GM23248 (cell line): ENCODE measurements at places on chromosomes 7 and 10.

- DNase-seq = no peak
These were observed 27.2 kb upstream of the PAPSS2 start for GRCh38 chr10:87632454-87632853.

- DNase-seq = no peak
These were observed 39.9 kb downstream of the CAMK1D start for GRCh38 chr10:12389154-12389734.

- no peak for DNase-seq
These were observed 239.6 kb upstream of the ETV1 start for GRCh38 chr7:14229047-14229446.

GRCh38 chr7:38398725-38399321, 125.4 kb upstream of the TARP start:
- DNase-seq = peak; percentile 75

- peak; percentile 48 for DNase-seq
These were observed 101.9 kb upstream of the TNRC18 start for GRCh38 chr7:5525271-5526099.

DNA sequence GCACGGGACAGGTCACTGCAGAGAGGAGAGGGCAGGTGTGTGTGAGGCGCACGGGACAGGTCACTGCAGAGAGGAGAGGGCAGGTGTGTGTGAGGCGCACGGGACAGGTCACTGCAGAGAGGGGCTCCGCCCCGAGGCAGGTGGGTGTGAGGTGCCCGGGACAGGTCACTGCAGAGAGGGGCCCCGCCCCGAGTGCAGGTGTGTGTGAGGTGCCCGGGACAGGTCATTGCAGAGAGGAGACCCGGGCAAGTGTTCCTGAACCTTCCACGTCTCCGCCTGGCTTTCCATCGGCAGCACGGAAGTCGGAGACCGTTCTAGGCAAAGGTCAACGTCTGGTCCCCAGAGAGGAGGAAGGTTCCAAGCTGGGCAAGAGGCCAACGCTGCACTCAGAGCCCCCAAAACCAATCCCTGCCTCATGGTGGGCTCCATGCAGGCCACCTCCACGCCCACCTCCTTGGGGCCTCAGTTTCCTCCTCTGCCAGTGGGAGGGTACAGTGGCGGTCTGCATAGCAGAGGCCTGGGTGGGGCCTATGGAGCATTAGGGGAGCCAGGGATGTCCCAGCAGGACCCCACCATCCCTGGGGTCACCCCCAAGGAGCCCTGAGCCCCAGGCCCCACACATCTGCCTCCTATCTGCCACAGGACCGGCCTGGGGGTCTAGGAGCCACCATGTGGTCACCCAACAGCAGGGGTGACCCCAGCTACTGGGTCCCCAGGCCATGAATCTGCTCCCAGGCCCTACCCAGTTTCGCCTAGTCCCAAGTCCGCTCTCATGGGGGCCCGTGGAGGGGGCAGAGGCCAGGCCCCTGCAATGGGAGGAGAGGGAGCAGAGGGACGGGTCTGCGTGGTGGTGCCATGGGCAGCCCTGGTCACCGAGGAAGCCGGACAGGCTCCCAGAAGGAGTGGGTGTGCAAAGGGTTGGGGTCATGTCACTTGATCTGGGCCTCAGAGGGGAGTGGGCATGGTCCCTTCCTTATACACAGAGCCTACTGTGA, 57.0 kb downstream of the STK32C start:
- no peak for DNase-seq

- peak; percentile 26 for DNase-seq
These were observed 133.1 kb downstream of the TFPI2 start for GRCh38 chr7:93757426-93757825.

DNA sequence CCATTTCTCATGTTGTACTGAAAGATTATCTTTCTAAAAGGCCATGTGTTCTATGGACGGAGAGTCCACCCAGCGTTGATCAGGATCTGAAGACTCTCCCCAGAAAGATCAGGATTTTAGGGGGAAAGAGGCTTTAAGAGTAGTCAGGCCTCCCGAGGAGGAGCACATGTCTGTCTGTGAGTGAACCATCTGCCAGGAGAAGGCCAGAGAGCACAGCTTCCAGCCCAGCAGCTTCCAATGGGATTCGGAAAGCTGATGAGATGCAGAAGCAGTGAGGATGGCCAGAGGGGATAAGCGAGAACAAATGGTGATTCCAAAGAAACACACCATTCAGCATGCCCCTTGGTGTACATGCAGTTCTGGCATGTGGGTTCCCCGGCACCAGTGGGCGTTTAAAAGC, 88.5 kb upstream of the TCERG1L start:
- DNase-seq = no peak
